ENCODE measurements at places on chromosomes 7 and 10.

- DNase-seq = no peak
These were observed 1.7 kb upstream of the SPACDR start for GRCh38 chr7:100465702-100466311.

DNA sequence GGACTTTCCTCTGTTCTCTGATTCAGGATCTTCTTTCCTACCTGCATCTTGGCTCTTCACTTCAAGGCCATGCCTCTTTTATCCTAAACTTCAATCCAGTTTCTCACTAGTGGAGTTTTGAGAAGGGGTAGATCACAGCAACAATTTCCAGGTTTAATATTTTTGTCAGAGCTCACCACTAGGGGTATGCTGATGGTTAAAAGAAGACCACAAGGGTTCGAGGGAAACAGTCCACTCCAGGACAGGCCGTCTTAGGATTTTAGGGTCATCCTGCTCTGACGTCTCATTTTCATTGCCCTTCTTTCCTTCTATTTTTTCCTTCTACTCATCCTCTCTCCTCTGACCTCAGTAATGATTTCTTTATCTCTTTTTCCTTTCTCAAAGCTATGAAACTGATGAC is 11.3 kb downstream of the STAG3 start:
- DNase-seq = no peak

DNA sequence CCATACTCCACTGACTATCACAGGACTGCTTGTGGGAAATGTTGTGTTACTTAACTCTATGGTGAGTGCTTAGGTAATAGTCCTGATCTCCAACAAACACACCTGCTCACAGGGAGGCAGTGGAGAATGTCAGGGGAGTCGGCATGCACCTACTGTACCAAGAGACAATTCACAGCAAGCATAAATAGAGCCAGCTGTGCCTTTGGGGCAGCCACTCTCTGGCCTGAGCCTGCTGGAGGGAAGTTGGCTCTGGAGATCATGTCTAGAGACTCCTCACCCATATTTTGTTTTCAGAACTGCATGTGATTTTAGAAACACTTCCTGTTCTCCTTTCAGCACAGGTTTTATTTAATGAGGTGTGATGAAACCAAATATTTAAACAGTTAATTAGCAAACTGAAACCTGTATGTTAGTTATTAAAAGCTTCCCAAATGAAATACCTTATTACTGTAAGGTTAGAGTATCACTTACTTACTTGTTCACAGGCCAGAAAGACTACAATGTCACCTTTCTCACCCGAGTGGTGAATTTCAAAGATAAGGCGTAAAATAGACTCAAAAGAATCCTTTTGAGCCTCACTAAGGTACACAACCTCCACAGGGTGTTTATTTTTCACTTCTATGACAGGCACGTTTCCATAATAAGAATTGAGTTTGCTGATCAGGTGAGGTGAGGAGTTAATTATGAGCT is 21.8 kb downstream of the DHX32 start:
- no peak for DNase-seq

- DNase-seq = peak; percentile 3
These were observed 121.5 kb upstream of the PRR15 start for GRCh38 chr7:29442146-29442545.

DNA sequence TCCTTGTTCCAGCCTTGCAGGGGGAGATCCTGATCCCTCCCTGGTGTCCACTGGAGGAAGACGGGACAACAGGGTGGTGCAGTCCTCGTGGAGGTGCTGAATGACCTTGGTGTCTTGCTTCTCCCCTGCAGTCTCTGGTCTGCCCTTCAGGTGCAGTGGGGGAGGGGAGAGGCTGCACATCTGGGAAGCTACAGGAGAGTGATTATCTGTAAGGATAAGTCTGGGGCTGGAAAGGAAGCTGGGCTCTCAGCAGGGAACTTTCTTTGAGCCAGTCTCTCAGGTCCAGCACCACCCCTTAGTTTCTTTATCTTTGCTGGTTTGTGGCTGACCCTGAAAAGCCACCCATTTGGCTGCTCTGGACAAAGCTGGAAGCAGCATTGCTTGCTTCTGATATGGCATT is 275.6 kb downstream of the CCSER2 start:
- DNase-seq = no peak

DNA sequence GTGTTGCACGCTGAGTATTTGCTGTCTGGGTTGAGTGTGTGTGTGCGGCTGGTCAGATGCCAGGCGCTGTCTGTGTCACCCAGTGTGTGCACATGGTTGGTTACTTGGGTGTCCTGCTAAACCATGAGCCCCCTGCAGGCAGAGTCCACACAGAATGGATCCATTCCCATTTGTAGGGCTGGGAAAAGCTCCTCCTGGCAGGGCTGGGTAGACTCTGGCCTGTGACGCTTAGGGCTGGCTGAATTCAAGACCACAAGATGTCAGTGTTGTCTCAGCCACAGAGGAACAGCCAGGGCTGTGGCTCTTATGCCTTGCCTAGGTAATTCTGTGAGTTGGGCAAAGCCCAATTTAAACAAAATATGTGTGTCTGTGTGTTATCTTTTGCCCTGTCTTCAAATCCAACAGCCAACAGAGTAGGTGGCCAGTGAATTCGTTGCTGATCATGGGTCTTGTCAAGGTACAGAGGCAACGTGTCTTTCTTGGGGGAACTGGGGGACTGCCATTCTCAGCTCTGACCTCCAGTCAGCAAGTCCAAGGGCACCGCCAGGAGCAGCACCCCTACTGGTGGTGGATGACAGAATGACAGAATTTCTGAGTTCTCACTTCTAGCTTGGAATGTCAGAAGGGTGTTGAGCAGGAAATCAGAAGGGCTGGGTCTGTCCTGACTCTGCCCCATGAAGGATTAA is 285.1 kb downstream of the CCSER2 start:
- DNase-seq = peak; percentile 38

GRCh38 chr7:117041007-117041406 is 87.7 kb downstream of the ST7 start:
- DNase-seq = no peak

- no peak for DNase-seq
These were observed 131.5 kb downstream of the OAT start for GRCh38 chr10:124287071-124287685.

- DNase-seq = no peak
These were observed 96.5 kb downstream of the GRK5 start for GRCh38 chr10:119303886-119304285.

DNA sequence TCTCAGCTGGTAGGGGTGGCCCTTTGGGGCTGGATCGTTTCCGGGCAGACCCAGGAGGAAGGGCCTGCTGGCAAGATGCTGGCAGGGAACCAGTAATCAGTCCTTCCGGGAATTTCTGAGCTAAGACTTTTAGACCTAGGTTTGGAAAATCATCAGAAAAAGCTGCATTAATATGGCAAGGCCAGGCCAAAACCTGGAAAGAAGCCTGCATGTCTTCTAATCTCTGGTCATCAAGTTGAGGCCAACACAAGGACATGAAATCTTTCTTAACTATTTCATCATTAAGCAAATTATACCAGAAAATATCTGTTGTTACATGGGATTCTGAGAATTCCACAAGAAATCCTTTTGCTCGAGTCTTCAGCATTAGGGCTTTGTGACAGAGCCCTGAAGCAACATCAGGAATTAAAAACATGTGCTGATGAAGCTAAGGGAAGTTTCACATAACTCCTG is 19.9 kb downstream of the CPA1 start:
- no peak for DNase-seq

- no peak for DNase-seq
These were observed 8.9 kb downstream of the SFTPD start for GRCh38 chr10:79939969-79940368.

- no peak for DNase-seq
These were observed 1112.9 kb upstream of the AUTS2 start for GRCh38 chr7:68485253-68485917.

- no peak for DNase-seq
These were observed 1.1 kb upstream of the ZNF467 start for GRCh38 chr7:149774237-149775175.

GRCh38 chr7:28362812-28363211 is 49.5 kb upstream of the CREB5 start:
- DNase-seq = no peak

DNA sequence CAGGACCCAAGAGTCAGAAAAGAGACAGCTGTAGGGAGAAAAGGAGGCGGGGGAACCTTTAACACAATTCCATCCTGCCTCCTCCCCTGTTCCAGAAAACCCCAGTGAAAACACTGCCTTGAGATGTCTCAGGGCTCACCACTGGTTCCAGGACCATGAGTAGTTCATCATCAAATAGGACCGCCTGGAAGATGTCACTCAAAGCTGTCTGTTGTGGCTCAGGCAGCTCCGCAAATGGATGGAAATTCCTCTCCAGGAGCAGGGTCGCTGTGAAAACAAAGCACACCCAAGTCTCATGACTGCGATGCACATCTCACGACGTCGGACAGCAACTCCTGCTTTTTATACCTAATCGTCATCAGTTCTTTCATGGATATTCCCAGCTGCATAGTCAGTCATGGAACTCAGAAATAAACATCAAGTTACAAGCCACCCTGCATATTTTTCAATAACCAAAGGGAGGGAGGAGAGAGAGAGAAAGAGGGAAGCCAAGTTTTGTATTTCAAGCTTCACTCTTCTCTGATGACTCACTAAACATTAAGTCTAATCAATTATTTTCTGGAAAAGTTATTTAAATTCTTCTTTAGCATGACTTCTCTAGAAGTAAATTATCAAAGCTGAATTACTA is 49.2 kb downstream of the GSDME start:
- DNase-seq = no peak

- DNase-seq = no peak
These were observed 36.2 kb downstream of the KAT6B start for GRCh38 chr10:74862625-74863024.

- no peak for DNase-seq
These were observed 98.8 kb downstream of the SDK1 start for GRCh38 chr7:3399858-3400257.

GRCh38 chr7:133705596-133705995 is 421.5 kb upstream of the LRGUK start:
- peak; percentile 69 for DNase-seq

DNA sequence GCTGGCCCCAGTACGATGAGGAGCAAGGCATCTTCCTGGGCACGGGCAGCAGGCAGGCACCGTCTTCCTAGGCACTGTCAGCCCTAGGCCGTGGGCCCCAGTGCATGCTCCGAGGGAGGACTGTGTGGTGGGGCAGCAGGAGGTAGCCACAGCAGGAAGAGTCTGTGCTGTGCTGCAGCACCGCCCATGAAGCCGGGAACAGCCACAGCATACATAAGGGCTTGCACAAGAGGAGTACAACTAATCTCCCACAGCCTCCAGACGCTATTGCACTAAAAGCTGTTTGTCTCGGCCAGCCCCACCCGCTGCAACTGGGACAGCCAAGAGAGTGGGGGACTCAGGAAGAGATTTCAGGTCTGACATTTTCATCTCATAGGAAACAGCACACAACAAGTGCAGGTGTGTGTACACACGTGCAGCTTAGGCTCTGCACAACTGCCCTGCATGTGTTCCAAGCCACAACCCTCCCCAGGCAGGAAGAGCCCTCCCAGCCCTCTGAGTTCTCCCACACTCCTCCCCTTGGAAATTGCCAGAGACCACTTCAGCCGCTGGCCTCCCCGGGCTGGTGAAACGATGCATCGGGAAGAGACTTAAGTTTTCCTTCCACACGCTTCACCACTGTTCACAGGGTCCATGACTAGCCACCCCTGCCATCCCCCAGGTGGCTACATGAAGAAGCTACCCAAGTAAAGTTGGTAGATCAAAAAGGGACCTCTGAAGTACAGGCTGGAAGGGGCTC is 88.1 kb upstream of the DDC start:
- no peak for DNase-seq

DNA sequence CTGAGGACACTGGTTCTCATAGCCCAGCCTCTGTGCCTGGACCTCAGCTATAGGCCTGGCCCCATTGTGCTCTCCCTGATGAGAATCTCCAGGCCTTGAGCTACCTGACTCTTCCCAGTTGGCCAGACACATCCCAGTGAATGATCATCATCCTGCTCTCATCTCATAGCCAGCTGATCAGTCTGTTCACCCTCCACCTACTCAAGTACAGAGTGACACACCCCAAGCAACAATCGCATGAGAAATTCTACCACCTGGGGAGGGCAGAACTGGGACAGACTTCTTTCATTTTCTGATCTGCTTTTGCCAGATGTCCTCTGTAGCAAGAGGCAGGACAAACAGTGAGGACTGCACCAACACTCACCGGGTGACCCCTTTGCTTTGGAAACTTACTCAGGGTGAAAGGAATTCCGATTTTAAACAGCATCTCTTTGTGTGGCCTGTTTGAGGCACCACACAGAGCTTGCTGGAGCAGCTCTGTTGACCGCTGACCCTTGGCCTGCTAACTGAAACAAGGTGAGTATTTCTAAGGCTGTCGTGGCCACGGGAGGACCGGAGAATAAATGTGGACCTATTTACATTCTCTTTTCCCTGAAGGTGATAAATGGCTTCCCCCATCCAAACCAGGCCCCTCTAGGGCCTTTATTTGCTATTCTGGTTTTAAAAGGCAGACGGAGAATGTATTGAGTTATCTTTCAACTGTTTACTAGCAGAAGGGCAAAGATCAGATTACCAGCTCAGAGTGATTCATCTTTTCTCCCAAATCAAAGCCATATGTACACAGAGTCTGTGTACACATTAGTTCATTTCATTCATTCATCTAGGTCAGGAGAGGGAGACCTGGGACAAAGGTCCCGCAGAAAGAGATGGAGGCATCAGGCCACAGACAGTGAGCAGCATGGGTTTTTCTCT is 181.4 kb upstream of the TNS3 start:
- peak; percentile 41 for DNase-seq

DNA sequence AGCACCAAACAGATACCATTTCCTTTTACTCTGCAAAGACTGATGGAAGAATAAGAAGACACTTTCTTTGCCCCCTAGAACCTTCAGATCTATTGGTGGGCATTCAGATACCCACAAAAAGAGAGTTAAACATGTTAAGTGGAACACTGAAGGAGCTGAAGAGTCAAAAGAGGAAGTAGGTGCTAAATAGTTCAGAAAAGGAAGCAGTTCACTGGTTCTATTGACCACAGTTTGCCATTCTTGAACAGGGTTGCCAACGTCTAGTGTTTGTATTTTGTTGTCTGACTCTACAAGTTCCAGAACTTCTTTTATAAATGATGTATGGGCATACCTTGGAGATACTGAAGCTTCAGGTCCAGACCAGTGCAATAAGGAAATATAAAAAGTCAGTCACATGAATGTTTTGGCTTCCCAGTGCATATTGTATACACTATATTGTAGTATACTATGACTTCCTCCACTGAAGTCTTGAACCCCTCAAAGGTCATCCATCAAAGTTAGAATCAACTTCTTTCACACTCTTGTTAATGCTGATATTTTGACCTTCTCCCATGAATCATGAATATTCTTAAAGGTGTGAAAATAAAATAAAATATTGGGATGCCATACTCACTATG is 47.5 kb upstream of the AGR3 start:
- no peak for DNase-seq

GRCh38 chr7:55253188-55253587 is 111.9 kb upstream of the LANCL2 start:
- no peak for DNase-seq

DNA sequence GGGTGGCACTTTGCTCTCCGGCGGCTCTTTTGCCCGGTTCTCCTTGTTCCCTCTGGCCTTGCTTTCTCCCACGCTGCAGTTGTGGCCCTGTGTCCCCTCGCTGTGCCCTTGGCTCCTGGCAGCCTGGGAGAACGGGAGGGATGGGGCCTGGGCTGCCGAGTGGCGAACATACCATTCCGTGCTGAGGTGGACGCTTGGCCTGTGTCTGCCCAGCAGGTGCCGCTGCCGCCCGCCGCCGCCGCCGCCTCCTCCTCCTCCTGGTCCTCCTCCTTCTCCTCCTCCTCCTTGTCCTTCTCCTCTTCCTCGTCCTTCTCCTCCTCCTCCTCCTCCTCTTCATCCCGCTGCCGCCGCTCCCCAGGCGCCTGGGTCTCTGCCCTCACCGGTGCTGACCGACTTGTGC is 36.0 kb downstream of the AGAP3 start:
- DNase-seq = no peak

Measured in kidney glomerular epithelial cell (primary cell).